ENCODE measurements at places on chromosomes 13 and 19. TPM values are rescaled to one million over a fixed set of nuclear protein-coding genes. Genes with fewer than 3 reads are reported as not detected.

IRGC gene
- total RNA-seq = not detected

DNA sequence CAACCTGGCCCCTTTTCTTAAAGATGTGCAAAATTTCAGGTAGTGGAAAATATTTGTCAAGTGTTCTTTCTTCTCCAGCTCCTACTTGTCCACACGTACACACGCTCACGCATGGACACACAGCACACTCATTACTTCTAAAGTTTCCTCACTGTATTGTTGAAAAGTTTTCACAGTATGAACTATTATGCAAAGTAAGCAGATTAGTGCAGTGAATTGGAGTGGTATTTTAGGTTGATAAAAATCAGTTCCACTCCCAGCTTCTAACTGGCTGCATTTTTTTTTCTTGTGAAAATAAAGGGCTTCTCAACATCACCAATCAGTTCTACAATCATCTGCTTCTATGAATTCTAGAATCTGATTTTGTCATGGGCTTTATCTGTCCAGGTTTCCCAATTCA is 264.5 kb downstream of the DCT start:
- no peak for DNase-seq

ZNF331 gene
- total RNA-seq = 9.0 TPM

DNA sequence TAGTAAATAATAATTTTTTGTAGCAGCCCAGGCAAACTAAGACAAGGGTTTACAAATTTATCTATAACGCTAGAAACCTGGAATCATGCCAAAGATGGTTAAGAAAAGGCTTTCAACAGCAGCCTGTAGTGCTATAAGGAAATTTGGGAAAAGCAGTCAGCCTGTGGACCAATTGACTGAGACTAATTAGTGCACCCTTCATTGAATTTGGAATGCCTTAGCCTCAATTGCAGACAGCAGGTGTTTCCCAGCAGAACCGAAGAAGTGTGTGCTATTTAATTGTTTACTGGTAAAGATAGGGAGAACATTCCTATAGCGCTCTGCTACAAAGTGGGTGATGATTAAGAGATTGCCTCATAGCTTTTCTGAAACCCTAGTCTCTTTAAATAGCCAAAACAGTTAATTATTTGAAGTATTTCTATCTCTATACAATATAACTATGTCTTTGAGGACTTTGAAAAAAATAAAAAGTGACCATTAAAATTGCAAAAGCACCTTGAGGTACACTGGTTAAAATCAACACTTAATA is 1884.3 kb upstream of the PCDH20 start:
- no peak for DNase-seq

DNA sequence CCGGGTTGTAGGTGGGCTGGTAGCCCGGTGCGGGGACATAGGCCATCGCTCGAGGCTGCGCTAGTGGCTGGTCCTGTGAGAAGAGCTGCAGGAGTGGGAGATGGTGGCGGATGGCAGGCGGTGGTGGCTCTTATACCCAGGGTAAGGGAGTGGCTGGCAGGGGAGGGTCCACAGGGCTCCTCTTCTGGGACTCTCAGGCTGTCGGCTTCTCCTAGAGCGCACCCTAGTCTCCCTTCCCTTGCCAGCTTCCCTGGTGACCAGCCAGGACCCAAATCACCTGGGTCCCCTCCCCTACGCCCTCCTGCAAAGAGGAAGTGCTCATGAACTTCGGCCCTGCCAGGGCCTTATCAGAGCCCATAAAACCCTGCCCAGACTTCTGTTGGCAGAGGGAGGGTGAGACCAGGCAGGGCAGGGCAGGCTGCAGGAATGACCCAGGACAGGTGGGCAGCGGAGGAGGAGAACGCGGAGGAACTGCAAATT is at the start of gene LGALS4:
Gene LGALS4 (minus strand): TSS at position 105 of the 480 bp plus-strand sequence. CDS start 59 bp downstream, at position 46.
- no peak for DNase-seq

GRCh38 chr13:23763318-23763717 is 125.9 kb downstream of the MIPEP start:
- DNase-seq = peak; percentile 26
